ENCODE measurements at places on chromosomes 5 and 9. TPM values are rescaled to one million over a fixed set of nuclear protein-coding genes. Genes with fewer than 3 reads are reported as not detected.

GRCh38 chr5:62328772-62329491, 22.9 kb downstream of the KIF2A start:
- no peak overlapping the region for H3K27ac ChIP-seq
- no peaks in the 10 kb centered on the region for H3K36me3 ChIP-seq
- DNase-seq: no peak
- no peaks in the 10 kb centered on the region for H3K4me1 ChIP-seq
- H3K4me3 ChIP-seq: no peak overlapping the region

The GABBR2 gene
- 0.06 TPM for total RNA-seq

DNA sequence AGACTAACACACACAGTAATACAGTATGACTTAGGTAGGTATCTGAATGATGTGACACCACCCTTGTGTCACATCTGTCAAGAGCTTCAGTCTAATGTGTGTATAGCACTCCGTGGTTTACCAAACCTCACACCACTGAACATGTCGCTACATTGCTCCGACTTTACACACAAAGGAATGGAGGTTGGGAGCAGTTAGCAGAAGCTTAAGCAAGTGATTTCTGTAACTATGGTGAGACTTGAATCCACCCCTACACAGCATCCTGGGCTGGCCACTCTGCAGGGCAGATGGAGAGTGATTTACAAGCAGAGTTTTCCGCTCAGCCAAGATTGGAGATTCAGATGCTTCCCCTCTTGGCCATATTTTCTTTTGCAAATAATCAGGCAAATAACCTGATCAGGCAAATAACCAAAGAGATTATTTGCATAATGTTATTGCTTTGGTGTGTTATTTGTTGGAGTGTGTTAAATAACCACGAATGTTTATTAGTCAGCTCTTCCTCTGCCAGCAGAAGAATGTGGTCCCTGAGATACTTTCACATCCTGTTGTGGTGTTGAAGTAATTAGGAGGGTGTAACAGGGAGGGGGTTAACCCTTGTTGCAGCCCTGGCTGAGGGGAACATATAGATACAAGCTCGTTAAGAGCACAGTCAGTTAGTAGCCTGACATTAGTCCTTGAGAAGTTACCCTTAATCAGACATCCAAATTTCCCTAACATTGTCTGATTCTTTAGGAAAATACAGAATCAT, 92.8 kb downstream of the SNX18 start:
- no peaks in the 10 kb centered on the region for H3K27me3 ChIP-seq
- no peaks in the 10 kb centered on the region for H3K36me3 ChIP-seq
- H3K4me3 ChIP-seq: no peak overlapping the region
- no peak for DNase-seq
- no peak overlapping the region for H3K27ac ChIP-seq

GRCh38 chr9:4829969-4830368, 37.2 kb downstream of the RCL1 start:
- H3K27ac ChIP-seq: no peak overlapping the region
- no peaks in the 10 kb centered on the region for H3K36me3 ChIP-seq
- H3K4me1 ChIP-seq: no peaks in the 10 kb centered on the region
- no peak overlapping the region for H3K4me3 ChIP-seq

DNA sequence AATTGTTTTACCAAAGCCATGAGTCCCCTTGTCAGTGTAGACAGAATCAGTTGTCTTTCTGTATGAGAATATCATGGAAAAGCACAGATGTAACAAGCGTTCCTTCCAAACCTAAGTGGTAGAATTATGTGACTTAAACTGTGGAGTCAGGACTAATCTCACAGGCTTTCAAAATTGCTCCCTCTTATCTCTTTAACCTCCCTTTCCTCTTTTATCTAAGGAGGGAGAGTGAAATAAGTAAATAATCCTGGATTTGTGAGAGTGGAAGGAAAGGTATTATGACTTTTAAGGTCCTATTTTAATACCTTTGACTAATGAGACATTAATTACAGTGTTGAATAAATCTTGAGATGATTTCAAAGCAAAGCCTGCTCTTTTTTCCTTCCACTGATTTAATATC, 52.4 kb upstream of the LIFR start:
- H3K4me3 ChIP-seq: no peak overlapping the region
- H3K27ac ChIP-seq: no peak overlapping the region
- H3K27me3 ChIP-seq: no peaks in the 10 kb centered on the region
- DNase-seq: no peak

The PCDHGC4 gene
- total RNA-seq: 1.5 TPM

The CEL gene
- 1.0 TPM for total RNA-seq

DNA sequence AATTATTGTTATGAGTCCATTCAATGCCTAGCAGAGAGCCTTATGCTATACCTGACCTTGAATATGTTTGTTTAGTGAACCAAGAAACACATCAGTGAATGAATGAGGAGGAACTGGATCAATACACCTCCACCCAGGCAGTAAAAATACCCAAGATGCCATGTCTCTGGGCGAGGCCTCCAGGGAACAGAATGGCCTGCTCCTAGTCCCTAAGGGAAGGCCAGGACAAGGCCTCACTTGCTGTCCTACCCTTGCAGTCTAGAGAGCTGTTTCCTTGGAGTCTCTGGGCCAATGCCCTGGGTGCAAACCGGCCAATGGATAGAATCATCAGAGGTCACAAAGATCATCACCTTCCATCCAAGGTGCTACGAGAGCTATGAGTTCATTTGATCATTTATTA, 26.1 kb downstream of the TNIP1 start:
- H3K27me3 ChIP-seq: no peaks in the 10 kb centered on the region
- no peak overlapping the region for H3K27ac ChIP-seq
- H3K4me1 ChIP-seq: peaks cover 16% of the 10 kb centered on the region
- H3K4me3 ChIP-seq: no peak overlapping the region
- peaks cover 34% of the 10 kb centered on the region for H3K36me3 ChIP-seq
- no peak for DNase-seq

The CDC20B gene
- not detected for total RNA-seq

- H3K27ac ChIP-seq: no peak overlapping the region
- H3K36me3 ChIP-seq: no peaks in the 10 kb centered on the region
- H3K4me3 ChIP-seq: no peak overlapping the region
- H3K27me3 ChIP-seq: no peaks in the 10 kb centered on the region
- DNase-seq: no peak
These were observed 31.9 kb downstream of the SH3TC2 start for GRCh38 chr5:149030838-149031397.

GRCh38 chr5:59436364-59437148, 457.0 kb downstream of the PDE4D start:
- no peaks in the 10 kb centered on the region for H3K4me1 ChIP-seq
- no peak overlapping the region for H3K27ac ChIP-seq
- H3K36me3 ChIP-seq: no peaks in the 10 kb centered on the region
- no peaks in the 10 kb centered on the region for H3K27me3 ChIP-seq
- no peak overlapping the region for H3K4me3 ChIP-seq

DNA sequence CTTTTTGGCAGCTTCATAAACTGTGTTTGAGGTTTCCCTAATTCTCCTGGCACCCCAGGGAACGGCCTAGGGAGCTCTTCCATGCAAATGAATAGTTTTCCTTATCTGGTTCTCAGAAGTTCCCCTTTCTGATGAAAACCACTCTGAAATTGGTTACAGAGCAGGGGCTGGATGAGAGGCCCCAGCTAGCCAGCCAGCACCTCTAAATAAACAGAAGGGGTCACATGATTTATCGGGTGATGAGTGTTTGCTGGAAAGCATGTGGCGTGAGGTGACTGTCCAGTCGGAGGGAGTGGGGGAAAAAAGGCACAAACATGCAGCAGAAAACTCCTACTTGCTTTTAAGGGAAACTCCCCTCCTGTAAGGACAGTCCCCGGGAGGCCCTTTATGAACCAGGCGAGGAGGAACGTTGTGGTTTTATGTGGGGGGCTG, 261.2 kb upstream of the ANKRD55 start:
- no peaks in the 10 kb centered on the region for H3K27me3 ChIP-seq
- no peak overlapping the region for H3K4me3 ChIP-seq
- no peaks in the 10 kb centered on the region for H3K4me1 ChIP-seq
- DNase-seq: peak; percentile 63

The SLIT3 gene
- total RNA-seq: 54.1 TPM

The ANKRD20A1 gene
- total RNA-seq: 4.2 TPM

- H3K27ac ChIP-seq: no peak overlapping the region
- no peaks in the 10 kb centered on the region for H3K27me3 ChIP-seq
- no peak overlapping the region for H3K4me3 ChIP-seq
- H3K4me1 ChIP-seq: no peaks in the 10 kb centered on the region
- no peak for DNase-seq
These were observed 598.2 kb downstream of the PRELID2 start for GRCh38 chr5:145236983-145237382.

GRCh38 chr9:76560481-76560922, 101.5 kb downstream of the GCNT1 start:
- H3K27ac ChIP-seq: no peak overlapping the region
- H3K27me3 ChIP-seq: no peaks in the 10 kb centered on the region
- H3K4me1 ChIP-seq: no peaks in the 10 kb centered on the region
- H3K36me3 ChIP-seq: no peaks in the 10 kb centered on the region
- H3K4me3 ChIP-seq: no peak overlapping the region

The ISL1 gene
- not detected for total RNA-seq

- H3K27ac ChIP-seq: no peak overlapping the region
- H3K27me3 ChIP-seq: no peaks in the 10 kb centered on the region
- H3K4me3 ChIP-seq: no peak overlapping the region
These were observed 217.6 kb downstream of the NPR3 start for GRCh38 chr5:32928761-32929160.

The DNAI1 gene
- 3.0 TPM for total RNA-seq

GRCh38 chr9:107888773-107889227, 399.2 kb upstream of the KLF4 start:
- H3K27me3 ChIP-seq: no peaks in the 10 kb centered on the region
- H3K4me3 ChIP-seq: no peak overlapping the region
- no peak overlapping the region for H3K27ac ChIP-seq
- no peaks in the 10 kb centered on the region for H3K36me3 ChIP-seq
- H3K4me1 ChIP-seq: no peaks in the 10 kb centered on the region
- no peak for DNase-seq

GRCh38 chr5:59037041-59037440, 454.2 kb downstream of the RAB3C start:
- DNase-seq: no peak
- no peak overlapping the region for H3K4me3 ChIP-seq
- H3K4me1 ChIP-seq: no peaks in the 10 kb centered on the region
- H3K36me3 ChIP-seq: no peaks in the 10 kb centered on the region
- no peak overlapping the region for H3K27ac ChIP-seq
- no peaks in the 10 kb centered on the region for H3K27me3 ChIP-seq

GRCh38 chr5:150159741-150160179, 4.1 kb upstream of the PDGFRB start:
- H3K36me3 ChIP-seq: no peaks in the 10 kb centered on the region
- H3K27ac ChIP-seq: peak overlapping the region; percentile 69
- H3K27me3 ChIP-seq: no peaks in the 10 kb centered on the region
- H3K4me1 ChIP-seq: peaks cover 14% of the 10 kb centered on the region
- DNase-seq: peak; percentile 83
- H3K4me3 ChIP-seq: no peak overlapping the region

- no peaks in the 10 kb centered on the region for H3K4me1 ChIP-seq
- DNase-seq: no peak
- H3K36me3 ChIP-seq: no peaks in the 10 kb centered on the region
- H3K27me3 ChIP-seq: no peaks in the 10 kb centered on the region
These were observed 49.3 kb downstream of the CCL28 start for GRCh38 chr5:43362725-43363435.

DNA sequence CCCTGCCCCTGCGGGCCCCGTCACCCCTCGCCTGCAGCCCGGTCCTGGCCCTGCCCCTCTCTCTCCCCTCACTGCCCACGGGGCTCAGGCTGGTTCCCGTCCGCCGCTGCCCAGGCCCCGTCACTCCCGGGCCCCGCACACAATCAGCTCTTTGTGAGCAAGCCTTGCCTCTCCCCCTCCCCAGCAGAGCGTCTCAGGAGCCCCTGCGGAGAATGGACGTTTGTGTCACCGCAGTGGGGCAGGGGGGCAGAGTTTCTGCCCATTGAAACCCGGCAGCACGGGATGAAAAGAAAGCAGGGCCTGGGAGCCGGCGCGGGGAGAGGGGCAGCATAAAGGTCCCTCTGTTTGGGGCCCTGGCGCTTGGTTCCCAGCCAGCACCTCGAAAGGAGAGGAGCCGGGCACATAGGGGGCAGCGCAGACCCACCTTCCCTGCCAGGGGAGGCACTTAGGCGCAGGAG, 13.5 kb upstream of the NUP214 start:
- peaks cover 5% of the 10 kb centered on the region for H3K4me1 ChIP-seq
- no peaks in the 10 kb centered on the region for H3K27me3 ChIP-seq
- peak overlapping the region; percentile 93 for H3K27ac ChIP-seq
- H3K36me3 ChIP-seq: no peaks in the 10 kb centered on the region
- H3K4me3 ChIP-seq: no peak overlapping the region
- DNase-seq: peak; percentile 52

DNA sequence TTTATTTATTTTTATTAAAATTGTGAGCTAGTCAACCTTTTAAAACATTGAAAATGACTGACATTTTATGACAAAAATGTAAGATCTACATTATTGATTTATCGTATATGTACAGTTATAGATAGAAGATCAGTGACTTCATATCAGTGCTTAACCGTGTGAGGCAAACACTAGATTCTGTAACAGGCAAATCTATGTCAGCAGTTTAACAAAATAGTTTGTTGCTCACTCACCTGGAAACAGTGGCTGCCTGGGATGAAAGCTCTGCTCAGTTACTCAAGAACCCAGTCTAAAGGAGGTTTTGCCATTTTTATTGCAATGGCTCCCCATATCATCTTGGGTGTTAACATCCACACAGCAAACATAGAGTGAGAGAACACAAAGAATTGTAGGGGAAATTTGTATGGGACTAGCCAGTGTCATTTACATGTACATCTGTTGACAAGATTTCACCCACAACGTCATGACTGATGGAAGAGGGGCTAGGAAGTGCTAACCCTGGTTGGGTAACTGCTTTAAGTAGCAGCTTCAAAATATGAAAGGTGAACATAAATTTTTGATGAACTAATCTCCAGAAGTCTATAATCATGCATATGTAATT, 49.0 kb downstream of the SGCD start:
- no peak overlapping the region for H3K27ac ChIP-seq
- peak; percentile 12 for DNase-seq
- no peak overlapping the region for H3K4me3 ChIP-seq
- H3K27me3 ChIP-seq: no peaks in the 10 kb centered on the region
- H3K4me1 ChIP-seq: no peaks in the 10 kb centered on the region
- H3K36me3 ChIP-seq: no peaks in the 10 kb centered on the region

The CARTPT gene
- total RNA-seq: not detected

- peak; percentile 38 for DNase-seq
- no peaks in the 10 kb centered on the region for H3K27me3 ChIP-seq
- peak overlapping the region; percentile 26 for H3K27ac ChIP-seq
- no peaks in the 10 kb centered on the region for H3K36me3 ChIP-seq
These were observed 159.3 kb downstream of the NR3C1 start for GRCh38 chr5:143244000-143244736.

DNA sequence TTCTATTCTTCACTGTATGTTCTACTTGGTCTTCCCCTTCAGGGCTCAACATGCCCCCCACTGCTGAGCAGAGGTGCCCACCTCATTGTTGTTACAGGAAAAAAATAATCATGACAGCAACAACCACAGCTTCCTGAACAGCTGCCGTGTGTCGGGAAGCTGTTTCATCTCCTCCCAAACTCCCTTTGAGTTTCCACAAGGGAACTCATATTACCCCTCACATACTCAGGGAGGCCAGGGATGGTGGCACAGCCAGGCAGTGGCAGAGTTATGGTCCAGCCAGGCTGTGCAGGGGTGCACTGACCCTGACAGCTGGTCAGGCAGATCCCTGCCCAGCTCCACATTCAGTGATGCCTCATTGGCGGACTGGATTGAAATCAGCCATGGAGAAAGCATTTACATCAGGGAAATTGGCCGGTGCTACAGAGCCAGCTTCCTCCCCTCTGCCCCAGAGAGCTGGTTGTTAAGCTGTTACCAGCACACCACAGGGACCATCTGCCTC, 37.3 kb downstream of the SARDH start:
- H3K27ac ChIP-seq: no peak overlapping the region
- H3K27me3 ChIP-seq: no peaks in the 10 kb centered on the region
- H3K36me3 ChIP-seq: no peaks in the 10 kb centered on the region
- no peak overlapping the region for H3K4me3 ChIP-seq
- peaks cover 4% of the 10 kb centered on the region for H3K4me1 ChIP-seq

The HTR1A gene
- total RNA-seq: not detected

The PCDHA1 gene
- total RNA-seq: 0.13 TPM

The PDZD2 gene
- total RNA-seq: 14.8 TPM
